Activated T-helper 1 cell treated with Interleukin-2 at 50 U/mL for 16 hours (primary cell): ENCODE measurements at places on chromosomes 11 and 22.

- DNase-seq, result peak; percentile 7
Measured at GRCh38 chr11:15101072-15101709, 13.5 kb upstream of the INSC start.

DNA sequence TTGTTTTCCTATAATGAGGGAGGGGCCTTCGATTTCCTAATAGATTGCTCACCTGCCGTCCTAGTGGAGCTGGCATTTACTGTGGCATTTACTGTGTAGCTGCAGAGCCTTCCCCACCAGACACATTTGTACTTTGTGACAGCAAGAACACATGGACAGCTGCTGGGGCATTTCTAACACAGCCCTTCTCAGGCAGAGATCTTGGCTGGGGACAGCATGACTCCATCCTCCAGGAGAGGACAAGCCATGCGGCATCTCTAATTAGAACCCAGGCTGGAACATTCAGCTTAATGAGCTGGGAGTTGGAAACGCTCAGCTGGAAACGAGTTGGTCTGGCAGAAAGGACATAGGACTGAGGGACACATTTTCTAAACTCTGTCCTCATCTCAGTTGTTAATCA is 887.5 kb downstream of the NTM start:
- DNase-seq, result no peak

DNA sequence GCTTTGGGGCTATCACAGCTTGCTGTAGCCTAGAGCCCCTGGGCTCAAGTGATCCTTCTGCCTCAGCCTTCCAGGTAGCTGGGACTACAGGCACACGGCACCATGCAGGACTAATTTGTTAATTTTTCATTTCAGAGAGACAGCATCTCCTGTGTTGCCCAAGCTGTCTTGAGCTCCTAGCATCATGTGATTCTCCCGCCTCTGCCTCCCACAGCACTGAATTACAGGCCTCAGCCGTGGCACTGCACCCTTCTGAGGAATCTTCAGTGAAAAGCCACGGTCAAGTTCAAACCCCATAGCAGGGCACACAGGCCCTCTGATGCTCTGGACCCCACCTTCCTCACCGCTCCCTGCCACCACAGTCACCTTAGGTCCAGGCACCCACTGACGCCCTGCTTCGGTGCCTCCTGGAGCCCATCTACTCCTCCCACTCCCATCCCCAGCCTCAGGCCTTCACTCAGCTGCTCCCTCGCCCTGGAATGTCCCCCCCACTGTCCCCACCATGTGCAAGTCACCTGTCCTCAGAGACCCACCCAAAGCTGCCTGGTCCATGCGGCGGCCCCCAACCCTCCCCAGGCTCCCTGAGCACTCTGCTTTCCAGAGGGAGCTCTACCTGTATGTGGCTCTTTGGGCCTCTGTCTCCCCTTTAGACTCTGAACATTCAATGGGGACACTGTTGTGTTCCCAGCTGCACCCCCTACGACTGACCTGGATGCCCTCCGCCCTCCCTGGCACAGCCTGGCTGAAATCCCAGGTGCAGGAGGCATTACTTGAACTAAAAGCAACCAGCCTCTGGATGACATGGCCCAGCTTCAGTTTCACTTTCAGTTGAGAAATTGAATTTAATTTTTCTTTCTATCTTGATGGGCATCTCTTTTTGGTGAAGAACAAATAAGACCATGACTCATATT is 1.6 kb downstream of the APOL2 start:
- DNase-seq, result no peak

DNA sequence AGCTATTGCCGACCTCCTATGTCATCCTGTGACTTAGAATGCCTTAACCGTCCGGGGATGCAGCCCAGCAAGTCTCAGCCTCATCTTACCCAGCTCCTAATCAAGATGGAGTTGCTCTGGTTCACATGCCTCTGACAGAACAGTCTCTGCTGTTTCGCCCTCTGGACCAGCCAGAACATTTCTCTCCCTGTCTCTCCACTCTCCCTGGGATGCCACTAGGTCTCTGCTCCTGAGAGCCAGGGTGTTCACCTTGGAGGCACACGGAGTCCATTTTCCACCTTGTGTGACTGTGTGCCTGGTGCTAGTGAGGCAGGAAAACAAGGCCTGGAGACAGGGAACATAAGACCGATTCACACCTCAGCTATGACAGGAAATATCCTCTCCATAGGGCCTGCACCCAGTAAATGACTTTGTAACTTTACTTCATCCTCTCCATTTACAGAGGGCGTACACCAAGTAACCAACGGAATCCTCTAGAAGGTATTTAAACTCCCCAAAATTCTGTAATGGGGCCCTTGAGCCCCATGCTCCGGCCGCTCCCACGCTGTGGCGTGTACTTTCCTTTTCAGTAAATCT is 16.8 kb upstream of the B4GALNT4 start:
- no peak for DNase-seq

GRCh38 chr22:44391481-44392445 is 79.0 kb upstream of the SHISAL1 start:
- no peak for DNase-seq

DNA sequence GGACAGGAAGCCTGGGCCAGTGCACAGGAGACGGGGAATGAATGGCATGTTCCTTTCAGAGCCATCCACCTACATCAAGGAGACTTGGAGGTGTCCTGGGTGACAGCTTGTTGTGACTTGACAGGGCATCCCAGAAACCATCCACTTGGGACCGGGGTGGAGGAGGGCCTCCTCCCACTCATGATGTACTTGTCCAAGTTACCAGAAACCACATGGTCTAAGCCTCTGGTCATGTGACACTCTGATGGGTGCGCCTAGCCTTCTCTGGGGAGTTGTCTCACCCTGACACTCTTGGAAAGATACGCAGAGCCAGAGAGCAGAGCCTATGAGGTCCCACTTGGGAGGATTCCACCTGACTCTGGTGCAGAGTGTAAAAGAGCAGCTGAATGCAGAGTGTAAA is 21.6 kb upstream of the FXYD6 start:
- DNase-seq, result no peak

DNA sequence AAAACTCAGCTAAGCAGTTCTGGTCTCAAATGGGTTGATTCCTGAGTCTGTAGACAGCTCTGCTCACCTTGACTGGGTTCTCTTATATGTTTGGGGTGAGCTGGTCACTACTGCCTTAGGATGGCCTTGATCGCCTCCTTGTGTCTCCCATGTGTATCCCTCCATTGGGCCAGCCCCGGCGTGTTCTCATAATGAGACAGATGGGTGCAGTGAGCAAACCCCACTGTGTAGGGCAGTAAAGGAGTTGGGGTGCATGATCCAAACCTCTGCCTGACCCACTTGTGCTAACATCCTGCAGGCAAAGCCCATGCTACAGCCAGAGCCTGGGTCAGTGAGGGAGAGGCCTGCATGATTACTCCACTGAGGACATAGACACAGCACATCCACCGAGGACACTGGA is 657.6 kb downstream of the BRD1 start:
- DNase-seq, result no peak

GRCh38 chr22:44581096-44581435 is 83.0 kb upstream of the RTL6 start:
- no peak for DNase-seq

DNA sequence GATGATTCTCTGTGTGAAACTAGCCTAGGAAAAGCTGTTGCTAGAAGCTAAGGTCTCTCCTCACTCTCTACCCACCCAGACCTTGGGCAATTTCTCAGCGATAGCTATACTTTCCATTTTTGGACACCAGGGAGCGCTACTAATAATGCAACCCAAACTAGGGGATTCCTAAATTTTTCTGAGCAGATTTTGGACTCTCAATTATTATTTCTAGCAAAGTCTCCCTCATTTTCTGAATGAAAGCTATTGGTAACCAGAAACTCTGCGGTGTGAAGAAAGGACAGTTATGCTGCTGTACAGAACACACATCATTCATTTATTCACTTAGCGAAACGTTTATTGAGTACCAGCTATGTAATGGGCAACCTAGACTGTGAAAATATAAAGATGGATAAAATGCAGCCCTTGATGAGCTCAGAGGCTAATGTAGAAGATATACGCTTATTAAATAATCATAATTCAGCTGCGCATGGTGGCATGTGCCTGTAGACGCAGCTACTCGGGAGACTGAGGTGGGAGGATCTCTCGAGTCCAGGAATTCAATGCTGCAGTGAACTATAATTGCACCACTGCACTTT is 6.1 kb upstream of the STIM1 start:
- no peak for DNase-seq

- DNase-seq, result no peak
Measured at GRCh38 chr11:31655483-31655882, 145.9 kb downstream of the ELP4 start.

DNA sequence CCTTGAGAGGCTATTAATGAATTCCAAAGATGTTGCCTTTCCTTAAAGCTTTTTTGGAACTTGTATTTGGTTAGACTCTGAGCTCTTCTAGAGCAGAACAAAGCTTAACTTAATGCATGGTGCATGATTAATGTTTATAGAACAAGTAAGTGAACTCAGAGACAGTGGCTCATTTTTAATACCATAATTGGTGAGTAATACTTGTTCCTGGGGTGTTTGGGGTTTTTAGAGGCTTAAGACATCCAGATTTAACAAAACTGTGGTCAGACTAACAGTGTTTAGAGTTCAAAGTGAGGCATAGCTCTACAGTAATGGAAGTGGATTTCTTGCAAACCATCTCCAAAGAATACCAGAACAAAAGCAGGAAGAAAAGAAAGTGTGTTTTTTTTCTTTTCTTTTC is 73.7 kb upstream of the CTSC start:
- DNase-seq, result no peak

DNA sequence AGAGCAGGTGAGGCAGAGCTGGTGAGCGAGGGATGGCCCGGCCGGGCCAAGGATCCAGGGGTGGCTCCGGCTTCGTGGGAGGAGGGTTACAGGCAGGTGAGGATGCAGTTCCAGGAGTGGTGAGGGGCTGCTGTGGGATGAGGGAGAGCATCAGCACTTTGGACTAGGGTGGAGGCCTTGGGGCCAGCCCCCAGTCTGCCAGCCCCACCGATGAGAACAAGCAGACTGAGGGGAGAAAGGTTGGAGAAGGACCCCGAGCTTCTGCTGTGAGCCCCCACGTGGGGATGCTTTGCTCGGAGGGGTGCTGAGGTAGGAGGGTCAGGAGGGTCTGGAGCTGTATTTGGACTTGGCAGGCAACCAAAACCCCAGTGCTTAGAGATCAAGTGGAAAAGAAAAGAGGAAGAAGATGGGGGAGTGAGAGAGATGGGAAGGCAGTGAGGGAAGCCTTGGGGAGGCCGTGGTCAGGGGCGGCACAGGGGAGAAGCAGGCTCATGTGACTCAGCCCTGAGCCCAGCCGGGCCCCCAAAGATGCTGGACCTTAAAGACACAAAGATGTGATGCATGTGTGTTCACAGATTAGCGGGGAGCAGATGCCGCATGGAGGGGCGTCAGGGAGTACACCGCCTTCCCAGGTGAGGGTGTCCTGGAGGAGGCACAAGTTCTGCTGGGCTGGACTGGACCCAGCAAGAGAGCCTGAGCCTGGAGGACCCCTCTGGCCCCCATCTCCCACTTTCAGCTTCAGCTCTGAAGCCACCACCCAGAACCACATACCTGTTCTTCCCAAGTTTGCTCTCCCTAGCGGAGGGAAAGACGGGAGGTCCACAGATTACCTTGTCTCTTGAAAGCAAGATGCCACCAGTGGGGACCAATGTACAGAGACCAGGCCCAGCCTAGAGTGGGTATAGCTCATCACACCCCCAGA is 91.3 kb downstream of the CDKN1C start:
- no peak for DNase-seq

- no peak for DNase-seq
Measured at GRCh38 chr11:109205312-109205711, 216.7 kb upstream of the C11orf87 start.

DNA sequence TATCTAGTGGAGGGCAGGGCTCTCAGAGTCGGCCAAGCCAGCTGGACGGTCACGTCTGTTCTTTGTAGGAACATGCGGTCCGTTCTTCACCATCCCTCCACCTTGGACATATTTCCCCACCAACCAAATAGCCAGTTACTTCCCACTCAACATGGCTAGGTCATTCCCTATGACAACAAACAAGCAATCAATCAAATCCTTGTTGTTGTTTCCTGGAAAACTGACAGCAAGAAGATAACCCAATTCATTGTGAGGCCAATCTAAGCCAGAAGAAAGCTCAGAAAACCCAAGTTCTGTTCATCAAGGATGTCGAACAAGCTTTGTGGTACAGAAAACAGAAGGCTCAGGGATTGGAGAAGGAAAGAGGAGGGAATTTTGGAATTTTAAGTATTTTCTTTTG is 10.9 kb downstream of the PLAAT5 start:
- DNase-seq, result no peak

DNA sequence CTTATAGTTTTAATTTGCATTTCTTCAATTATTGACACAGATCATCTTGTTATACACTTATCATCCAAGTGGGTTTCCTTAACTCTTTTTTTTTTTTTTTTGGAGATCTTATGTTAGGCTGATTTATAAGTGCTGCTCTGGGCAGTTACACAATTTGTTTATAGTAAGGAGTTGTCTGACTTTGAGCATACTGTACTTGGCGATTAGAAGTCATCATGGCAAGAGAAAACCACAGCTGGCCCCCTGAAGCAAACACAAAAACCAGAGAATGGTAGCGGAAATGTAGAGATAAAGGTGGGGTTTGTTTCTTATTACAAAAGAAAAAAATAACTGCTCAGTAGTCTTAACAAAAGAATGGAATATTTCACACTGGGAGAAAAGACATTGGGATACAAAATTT is 292.6 kb downstream of the SWAP70 start:
- no peak for DNase-seq

GRCh38 chr11:42012271-42012670 is 552.8 kb upstream of the LRRC4C start:
- DNase-seq, result no peak

- DNase-seq, result no peak
Measured at GRCh38 chr11:69154211-69154913, 1.4 kb upstream of the SMIM38 start.

DNA sequence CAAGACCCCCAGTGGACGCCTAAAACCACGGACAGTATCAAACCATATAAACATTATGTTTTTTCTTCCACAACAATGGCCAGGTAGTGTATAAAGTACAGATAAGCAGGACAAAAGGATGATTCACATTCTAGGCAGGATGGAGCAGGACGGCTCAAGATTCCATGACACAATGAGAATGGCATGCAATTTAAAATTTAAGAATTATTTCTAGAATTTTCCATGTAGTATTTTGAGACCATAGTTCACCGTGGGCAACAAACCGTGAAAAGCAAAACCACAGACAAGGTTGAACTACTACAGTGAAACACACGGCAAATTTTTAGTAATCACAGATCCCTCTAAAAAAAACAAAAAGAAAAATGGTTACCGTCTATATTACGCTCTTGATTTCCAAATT is 7.5 kb downstream of the NARS2 start:
- no peak for DNase-seq

- DNase-seq, result no peak
Measured at GRCh38 chr22:38219632-38220031, 17.8 kb downstream of the MAFF start.

GRCh38 chr11:2940147-2940920 is 11.1 kb upstream of the PHLDA2 start:
- DNase-seq, result no peak

GRCh38 chr22:33811686-33812085 is 108.6 kb downstream of the LARGE1 start:
- DNase-seq, result no peak

- no peak for DNase-seq
Measured at GRCh38 chr11:84899740-84900139, 727.4 kb downstream of the DLG2 start.
